ENCODE measurements at places on chromosomes 6 and 20.

- no peaks in the 10 kb centered on the region for H3K27me3 ChIP-seq
- no peaks in the 10 kb centered on the region for H3K36me3 ChIP-seq
- H3K27ac ChIP-seq: no peak overlapping the region
- DNase-seq: no peak
Observed at GRCh38 chr6:79862711-79863110, 84.6 kb downstream of the ELOVL4 start.

DNA sequence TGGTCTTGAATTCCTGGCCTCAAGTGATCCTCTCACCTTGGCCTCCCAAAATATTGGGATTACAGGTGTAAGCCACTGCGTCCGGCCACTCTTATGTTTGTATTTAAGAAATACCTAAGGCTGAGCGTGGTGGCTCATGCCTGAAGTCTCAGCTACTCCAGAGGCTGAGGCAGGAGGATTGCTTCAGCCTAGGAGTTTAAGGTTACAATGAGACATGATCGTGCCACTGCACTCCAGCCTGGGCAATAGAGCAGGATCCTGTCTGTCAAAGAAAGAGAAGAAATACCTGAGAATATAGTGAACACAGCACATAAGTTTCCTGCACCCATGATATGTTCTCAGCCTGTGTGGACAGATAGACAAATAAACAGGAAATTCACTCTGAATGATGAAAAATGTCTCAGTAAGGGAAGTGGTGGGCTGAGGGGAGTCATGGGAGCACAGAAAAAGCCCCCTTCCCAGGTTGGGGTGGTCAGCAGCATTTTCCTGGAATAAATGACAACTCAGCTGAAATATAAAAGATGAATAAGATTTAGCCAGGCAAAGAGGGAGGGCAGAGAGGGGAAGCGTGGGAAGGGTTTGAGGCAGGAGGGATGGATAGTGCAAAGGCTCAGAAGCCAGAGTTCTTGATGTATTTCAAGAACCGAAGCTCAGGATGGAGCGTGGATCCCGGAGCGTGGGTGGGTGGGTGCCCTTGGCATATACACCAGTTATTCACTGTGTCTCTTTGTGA lies 13.8 kb upstream of the MMP9 start:
- H3K4me3 ChIP-seq: no peak overlapping the region
- no peaks in the 10 kb centered on the region for H3K4me1 ChIP-seq
- no peak for DNase-seq
- H3K27me3 ChIP-seq: no peaks in the 10 kb centered on the region
- H3K36me3 ChIP-seq: no peaks in the 10 kb centered on the region

- H3K4me3 ChIP-seq: no peak overlapping the region
- DNase-seq: no peak
- H3K27ac ChIP-seq: no peak overlapping the region
- no peaks in the 10 kb centered on the region for H3K27me3 ChIP-seq
- H3K36me3 ChIP-seq: no peaks in the 10 kb centered on the region
Observed at GRCh38 chr6:7697432-7697819, 28.5 kb upstream of the BMP6 start.

GRCh38 chr6:34316431-34317171 lies 67.8 kb upstream of the SMIM29 start:
- no peaks in the 10 kb centered on the region for H3K27me3 ChIP-seq
- H3K4me3 ChIP-seq: no peak overlapping the region
- no peaks in the 10 kb centered on the region for H3K36me3 ChIP-seq
- H3K27ac ChIP-seq: no peak overlapping the region
- DNase-seq: no peak

DNA sequence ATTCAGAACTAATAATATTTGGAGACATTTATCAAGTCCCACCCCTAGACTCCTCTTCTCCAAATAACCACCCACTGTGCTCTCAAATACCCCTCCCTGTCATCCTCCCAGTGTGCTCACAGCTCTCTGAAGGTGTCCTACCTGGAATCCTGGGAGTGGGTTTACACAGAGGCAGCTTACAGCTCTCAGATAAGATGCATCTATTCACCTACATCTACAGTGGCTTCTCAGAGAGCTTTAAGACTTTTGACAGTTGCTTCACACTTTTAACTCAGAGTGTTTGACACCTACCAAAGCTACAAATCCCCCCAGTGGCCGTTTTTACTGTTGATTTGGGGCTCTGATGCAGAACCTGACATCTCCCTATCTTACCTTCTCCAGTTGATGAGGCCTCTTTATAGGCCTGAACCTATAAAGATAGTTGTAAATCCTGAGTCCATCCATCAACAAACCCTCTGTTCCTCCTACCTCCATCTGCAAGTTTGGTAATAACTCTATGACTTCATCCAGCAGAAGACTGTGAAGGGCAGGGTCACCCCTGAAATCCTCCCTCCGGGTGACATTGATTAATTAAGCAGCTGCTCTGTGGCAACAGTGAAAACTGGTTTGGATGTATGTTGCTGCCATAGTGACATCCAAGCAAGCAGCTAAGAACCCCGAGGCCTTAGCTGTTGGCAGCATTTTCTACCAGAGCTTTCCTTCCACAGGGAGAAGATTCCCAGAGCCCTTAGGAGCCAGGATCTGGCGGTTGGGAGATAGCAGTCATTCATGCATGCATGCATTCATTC lies 226.1 kb upstream of the RREB1 start:
- no peaks in the 10 kb centered on the region for H3K4me1 ChIP-seq
- no peaks in the 10 kb centered on the region for H3K36me3 ChIP-seq
- no peak overlapping the region for H3K4me3 ChIP-seq
- no peak for DNase-seq

- DNase-seq: peak; percentile 27
- H3K36me3 ChIP-seq: no peaks in the 10 kb centered on the region
- peak overlapping the region; percentile 48 for H3K27ac ChIP-seq
- H3K4me1 ChIP-seq: no peaks in the 10 kb centered on the region
- no peak overlapping the region for H3K4me3 ChIP-seq
Observed at GRCh38 chr6:37809197-37809543, 10.4 kb upstream of the ZFAND3 start.

- H3K27ac ChIP-seq: no peak overlapping the region
- H3K36me3 ChIP-seq: no peaks in the 10 kb centered on the region
- no peak for DNase-seq
- H3K4me3 ChIP-seq: no peak overlapping the region
- H3K27me3 ChIP-seq: no peaks in the 10 kb centered on the region
- no peaks in the 10 kb centered on the region for H3K4me1 ChIP-seq
Observed at GRCh38 chr6:85482206-85482904, 32.5 kb downstream of the NT5E start.

GRCh38 chr20:59526242-59527225 lies 77.8 kb upstream of the PHACTR3 start:
- H3K36me3 ChIP-seq: no peaks in the 10 kb centered on the region
- no peak overlapping the region for H3K27ac ChIP-seq
- H3K4me3 ChIP-seq: no peak overlapping the region
- H3K27me3 ChIP-seq: no peaks in the 10 kb centered on the region
- no peak for DNase-seq

- DNase-seq: peak; percentile 9
- H3K4me1 ChIP-seq: no peaks in the 10 kb centered on the region
- no peaks in the 10 kb centered on the region for H3K36me3 ChIP-seq
- H3K27me3 ChIP-seq: no peaks in the 10 kb centered on the region
- no peak within 1 kb of the TSS for H3K27ac ChIP-seq
Observed at GRCh38 chr6:86937219-86938079, at the start of gene HTR1E. TSS of gene HTR1E (plus strand) at chr6:86937528. CDS start at chr6:87015335, 77,807 bp downstream.

DNA sequence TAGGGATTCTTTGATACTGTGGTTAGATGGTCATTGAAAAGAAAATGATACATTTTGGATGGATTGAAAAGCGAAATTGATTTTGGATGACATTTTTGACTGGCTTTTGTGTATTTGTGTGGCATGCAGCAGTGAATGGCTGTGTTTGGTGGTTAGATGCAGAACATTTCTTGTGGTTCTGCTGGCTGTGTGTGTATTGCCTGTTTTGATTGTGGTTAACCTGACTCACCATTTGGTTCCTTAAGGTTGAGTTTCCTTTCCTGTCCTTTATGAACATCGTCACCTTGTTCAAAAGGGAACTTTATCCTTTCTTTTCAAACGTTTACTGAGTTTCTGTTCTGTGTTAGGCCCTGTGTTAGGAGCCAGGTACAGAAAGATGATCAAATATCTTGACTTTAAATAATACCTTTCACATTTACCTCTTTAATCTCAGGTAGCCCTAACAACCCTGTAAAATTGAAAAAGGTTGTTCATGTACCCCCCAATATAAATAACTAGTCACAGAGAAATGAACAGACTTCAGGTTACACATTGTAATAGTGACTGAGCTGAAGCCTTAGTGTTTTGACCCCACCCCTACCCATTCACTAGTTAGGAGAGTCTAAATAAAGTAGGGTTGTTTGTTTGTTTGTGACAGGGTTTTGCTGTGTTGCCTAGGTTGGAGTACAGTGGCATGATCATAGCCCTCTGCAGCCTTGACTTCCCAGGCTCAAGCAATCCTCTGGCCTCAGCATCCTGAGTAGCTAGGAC lies 23.8 kb downstream of the ANKS1A start:
- no peak overlapping the region for H3K4me3 ChIP-seq
- H3K36me3 ChIP-seq: no peaks in the 10 kb centered on the region
- no peak overlapping the region for H3K27ac ChIP-seq
- no peak for DNase-seq
